ENCODE measurements at places on chromosomes 16 and 17. TPM values are rescaled to one million over a fixed set of nuclear protein-coding genes. Genes with fewer than 3 reads are reported as not detected.
A peak's percentile ranks its signal among the peaks of the same experiment; 100 is the strongest.

DNA sequence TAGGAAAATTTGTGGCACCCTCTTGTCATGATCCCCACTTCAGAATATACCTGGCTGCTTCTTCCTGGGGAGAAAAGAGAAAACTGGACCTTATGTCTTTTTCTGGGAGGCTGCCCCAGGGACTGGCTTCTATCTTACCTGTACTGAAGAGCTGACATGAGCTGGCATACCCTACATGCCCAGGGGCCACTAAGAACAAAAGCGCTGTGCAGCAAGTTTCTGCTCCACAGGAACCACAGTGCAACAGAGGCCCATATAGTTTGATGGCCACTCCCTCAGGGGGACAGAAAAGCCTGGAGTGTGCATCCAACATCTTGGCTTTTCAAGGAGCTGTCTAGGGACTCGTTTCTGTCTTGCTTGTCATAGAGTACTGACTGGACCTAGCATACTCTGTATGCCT lies 96.8 kb upstream of the NACA2 start:
- no peak overlapping the region for H3K4me3 ChIP-seq
- H3K27ac ChIP-seq, result no peak overlapping the region
- H3K36me3 ChIP-seq, result no peaks in the 10 kb centered on the region
- no peaks in the 10 kb centered on the region for H3K4me1 ChIP-seq
- H3K27me3 ChIP-seq, result no peaks in the 10 kb centered on the region
- DNase-seq, result no peak

GRCh38 chr16:84732674-84733352 lies 33.0 kb downstream of the USP10 start:
- H3K4me1 ChIP-seq, result peaks cover 18% of the 10 kb centered on the region
- no peaks in the 10 kb centered on the region for H3K36me3 ChIP-seq
- no peak overlapping the region for H3K4me3 ChIP-seq
- no peak for DNase-seq
- H3K27me3 ChIP-seq, result no peaks in the 10 kb centered on the region
- no peak overlapping the region for H3K27ac ChIP-seq

DNA sequence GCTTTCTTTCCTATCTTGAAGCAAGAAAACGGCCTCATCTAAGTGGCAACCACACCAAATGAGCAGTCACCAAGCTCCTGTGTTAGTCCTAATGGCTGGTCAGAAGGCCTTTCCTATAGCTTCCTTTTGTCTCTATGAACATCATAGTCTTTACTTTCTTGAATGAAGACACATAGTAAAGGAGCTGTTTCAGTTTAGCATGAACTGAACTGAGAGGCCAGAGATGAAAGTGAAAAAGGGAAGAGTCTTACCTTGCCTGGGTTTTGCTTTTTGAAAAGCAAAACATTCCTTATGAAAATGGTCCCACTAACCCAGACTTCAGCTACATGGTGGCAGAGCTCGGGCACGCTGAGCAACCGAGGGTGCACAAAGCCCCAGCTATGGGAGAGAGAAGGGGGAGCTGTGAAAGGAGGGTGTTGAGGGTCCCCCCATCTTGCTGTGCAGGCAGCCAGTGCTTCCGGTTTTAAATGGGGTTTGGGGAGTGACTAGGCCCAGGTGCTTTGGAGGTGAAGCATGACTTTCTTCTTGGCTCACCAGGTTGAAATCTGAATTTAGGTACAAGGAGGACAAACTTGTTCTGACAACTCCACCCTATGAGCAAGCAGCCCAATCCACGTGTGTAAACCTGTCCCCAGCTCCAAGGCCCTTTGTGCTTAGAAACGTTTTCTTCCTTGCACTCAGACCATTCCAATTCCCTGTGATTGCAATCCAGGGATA lies 9.1 kb upstream of the PSMC3IP start:
- H3K27ac ChIP-seq, result no peak overlapping the region
- H3K27me3 ChIP-seq, result no peaks in the 10 kb centered on the region
- no peak overlapping the region for H3K4me3 ChIP-seq

The HS3ST3B1 gene
- 5.3 TPM for total RNA-seq

The TMEM170A gene
- total RNA-seq, result 22.8 TPM

GRCh38 chr16:11256661-11257130 lies 692 bp upstream of the SOCS1 start:
- H3K27ac ChIP-seq, result peak overlapping the region; percentile 99
- DNase-seq, result peak; percentile 76
- no peaks in the 10 kb centered on the region for H3K4me1 ChIP-seq

The OXLD1 gene
- 28.2 TPM for total RNA-seq

DNA sequence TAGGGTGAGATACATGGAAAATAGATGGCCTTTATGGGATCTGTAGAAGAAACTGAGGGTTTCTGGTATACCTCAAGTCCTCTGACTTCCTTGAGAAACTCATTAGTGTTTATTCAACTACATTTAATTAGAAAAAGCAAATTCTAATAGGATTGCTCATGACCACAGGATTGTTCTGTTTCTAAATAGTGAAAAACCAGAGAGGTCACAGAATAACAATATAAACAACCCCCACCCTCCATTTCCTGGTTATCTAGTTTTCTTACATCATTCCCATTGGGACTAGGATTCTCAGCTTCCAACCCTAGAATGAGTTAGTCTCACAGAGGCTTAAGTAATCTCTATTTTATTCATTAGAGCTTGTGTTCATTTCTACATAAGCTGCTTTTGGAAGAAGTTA lies 30.0 kb downstream of the SF3B3 start:
- no peak overlapping the region for H3K27ac ChIP-seq
- no peak overlapping the region for H3K4me3 ChIP-seq
- DNase-seq, result no peak
- H3K36me3 ChIP-seq, result peaks cover 32% of the 10 kb centered on the region
- no peaks in the 10 kb centered on the region for H3K4me1 ChIP-seq

DNA sequence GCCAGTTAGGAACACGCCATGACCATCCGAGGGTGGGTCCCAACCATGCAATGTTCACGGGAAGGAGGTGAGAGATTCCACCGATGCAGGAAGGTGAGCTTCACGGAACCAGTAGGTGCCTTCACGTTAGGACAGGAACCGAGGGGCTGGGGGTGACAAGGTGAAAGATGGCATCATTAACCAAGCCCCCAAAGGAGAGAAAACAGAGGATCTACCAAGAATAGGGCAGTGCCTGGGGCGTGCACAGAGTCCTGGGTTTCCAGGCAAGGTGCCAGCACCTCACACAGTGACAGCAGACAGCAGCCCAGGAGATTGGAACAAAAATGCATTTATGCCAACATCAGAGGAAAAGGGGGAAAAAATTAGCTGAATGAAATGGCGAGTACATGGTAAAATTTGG lies 137.9 kb downstream of the GSG1L start:
- no peaks in the 10 kb centered on the region for H3K27me3 ChIP-seq
- DNase-seq, result no peak
- no peak overlapping the region for H3K4me3 ChIP-seq
- no peaks in the 10 kb centered on the region for H3K36me3 ChIP-seq
- no peaks in the 10 kb centered on the region for H3K4me1 ChIP-seq

- H3K4me1 ChIP-seq, result no peaks in the 10 kb centered on the region
- no peak overlapping the region for H3K27ac ChIP-seq
- H3K4me3 ChIP-seq, result no peak overlapping the region
- peaks cover 12% of the 10 kb centered on the region for H3K36me3 ChIP-seq
Measured at GRCh38 chr16:58195771-58196170, 2.1 kb downstream of the CSNK2A2 start.

DNA sequence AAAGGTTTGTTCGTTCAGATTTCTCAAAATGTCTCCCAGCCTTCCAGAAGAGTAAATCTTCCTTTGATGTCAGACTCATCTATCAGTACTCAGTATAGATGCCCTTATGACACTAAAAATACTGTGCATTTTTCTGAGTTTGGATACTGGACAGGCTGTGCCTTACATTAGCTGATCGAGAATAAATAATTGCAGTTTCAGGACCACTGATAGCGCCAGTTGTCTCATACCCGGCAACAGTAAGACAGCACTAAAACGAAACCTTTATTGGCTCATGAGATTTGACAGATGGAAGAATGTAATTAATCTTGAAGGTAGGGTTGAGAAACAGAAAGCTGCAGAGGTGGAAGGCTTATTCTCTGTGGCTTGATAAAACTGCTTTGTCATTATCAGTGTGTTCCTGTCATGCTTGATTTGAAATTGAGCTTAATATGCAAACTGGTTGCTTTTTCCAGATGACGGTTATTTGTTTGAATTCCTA lies 1.2 kb downstream of the ATP6V0A1 start:
- H3K27ac ChIP-seq, result peak overlapping the region; percentile 97
- no peaks in the 10 kb centered on the region for H3K27me3 ChIP-seq
- H3K4me1 ChIP-seq, result peaks cover 12% of the 10 kb centered on the region
- H3K4me3 ChIP-seq, result peak overlapping the region; percentile 91
- DNase-seq, result no peak
- no peaks in the 10 kb centered on the region for H3K36me3 ChIP-seq

All from kidney (tissue), 22 donors.